ENCODE measurements at places on chromosomes 16 and 17.

GRCh38 chr16:66840883-66841282, 3.3 kb upstream of the CA7 start:
- DNase-seq = no peak

DNA sequence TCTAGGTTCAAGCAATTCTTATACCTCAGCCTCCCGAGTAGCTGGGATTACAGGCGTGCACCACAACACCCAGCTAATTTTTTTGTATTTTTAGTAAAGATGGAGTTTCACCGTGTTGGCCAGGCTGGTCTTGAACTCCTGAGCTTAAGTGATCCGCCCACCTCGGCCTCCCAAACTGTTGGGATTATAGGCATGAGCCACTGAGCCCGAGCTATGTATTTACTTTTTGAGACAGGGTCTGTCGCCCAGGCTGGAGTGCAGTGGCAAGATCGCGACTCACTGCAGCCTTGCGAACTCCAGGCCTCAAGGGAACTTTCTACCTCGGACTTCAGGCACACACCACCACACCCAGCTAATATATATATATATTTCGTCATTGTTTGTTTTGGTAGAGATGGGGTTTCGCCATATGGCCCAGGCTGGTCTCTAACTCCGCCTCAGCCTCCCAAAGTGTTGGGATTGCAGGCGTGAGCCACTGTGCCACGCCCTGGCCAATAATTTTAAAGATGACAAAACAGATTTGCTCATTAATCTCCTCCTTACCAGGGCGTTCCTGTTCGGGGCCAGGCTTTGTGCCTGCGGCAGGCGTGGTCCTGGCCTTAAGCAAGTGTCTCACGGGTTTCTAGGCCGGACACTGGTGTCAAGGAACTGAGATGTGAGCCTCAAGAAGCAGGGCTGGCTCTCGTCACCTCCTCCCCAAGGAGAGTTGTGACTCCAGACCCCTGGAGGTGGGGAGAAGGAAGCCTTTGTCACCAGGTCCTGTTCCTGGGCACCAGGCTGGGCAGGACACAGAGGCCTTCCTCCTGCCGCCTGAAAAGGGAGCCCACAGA, 4.3 kb upstream of the NPW start:
- no peak for DNase-seq

- no peak for DNase-seq
Observed at GRCh38 chr16:4179020-4179419, 62.8 kb upstream of the ADCY9 start.

GRCh38 chr16:73122604-73123391, 74.9 kb upstream of the ZFHX3 start:
- DNase-seq = no peak

- DNase-seq = no peak
Observed at GRCh38 chr16:80580109-80580832, 39.5 kb downstream of the DYNLRB2 start.

- DNase-seq = no peak
Observed at GRCh38 chr17:72361892-72362291, 241.1 kb downstream of the SOX9 start.

DNA sequence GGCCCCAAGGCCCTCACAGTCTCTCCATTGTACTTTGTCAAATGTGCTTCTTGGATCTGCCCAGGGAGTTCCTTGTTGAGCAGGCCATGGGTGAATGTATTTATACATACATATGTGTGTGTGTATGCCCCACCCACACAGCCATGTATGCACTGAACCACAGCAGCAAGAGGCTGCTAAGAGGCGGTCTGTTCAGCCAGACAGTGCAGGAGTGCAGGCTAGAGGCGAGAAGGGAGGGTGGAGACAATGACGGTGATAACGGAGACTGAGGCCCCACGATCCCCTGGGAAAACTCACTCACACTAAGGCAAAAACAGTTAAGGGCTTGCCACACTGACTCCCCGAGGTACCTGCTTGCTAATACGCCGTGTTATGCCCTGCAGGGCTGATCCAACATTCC, 151.0 kb upstream of the CDC42EP4 start:
- DNase-seq = peak; percentile 51

DNA sequence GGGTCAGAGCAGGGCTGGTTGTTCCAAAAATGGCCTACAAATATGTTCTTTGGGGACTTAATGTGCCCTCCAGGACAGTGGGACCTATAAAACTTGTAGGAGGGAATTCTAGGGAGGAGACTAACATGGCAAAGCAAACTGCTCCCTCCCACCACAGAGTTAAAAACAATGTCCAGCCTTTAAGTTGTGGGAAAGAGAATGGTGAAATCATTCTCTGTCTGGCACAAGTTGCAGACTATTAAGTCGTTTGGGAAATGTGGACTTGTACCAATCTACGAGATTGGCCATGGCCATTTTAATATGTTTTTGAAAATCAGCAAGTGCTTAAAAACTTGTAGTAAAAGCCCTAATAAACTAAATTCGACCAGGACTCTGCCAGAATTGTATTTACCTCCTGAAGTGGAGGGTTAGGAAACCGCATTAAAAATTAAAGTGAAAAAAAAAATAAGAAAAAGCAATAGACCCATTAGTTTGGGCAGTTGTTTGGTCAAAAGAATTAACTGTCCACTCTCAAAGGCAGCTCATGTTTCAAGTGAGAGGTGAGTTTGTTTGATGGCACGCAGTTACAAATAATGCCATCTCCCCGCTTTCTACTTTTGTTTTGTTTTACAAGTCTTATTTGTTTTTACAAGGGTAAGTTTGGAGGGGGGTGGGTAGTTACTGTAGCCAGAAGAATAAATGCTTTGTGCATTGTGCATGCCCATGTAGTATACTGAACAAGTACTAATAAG, 32.4 kb downstream of the ANKFN1 start:
- no peak for DNase-seq

DNA sequence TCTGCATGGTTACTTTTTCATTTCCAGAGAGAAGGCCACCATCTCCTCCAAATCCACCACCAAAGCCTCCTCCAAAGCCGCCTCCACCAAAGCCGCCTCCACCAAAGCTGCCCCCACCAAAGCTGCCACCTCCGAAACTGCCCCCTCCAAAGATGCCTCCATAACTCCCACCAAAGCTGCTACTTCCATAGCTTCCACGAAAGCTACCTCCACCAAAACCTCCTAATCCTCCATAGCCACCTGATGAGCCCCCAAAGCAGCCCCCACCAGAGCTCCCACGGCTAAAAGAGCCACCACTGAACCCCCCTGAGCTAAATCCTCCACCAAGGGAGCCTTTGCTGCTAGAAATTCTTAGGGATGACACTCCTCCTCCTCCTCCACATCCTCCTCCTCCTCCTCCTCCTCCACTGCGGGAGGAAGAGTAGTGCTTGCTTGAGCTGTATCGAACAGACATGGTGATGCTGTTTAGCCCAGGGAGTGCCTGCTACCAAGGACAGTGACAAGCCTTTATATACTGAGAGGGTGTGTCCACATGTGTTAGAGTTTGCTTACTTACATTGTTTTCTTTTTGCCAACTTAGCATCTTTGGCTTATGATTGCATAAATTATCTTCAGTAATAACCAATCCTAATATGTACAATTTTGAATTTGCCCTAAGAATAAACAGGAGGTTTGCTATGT, at the start of gene KRT10:
Gene KRT10, minus strand, starts transcription at position 483 of the 681 bp plus-strand sequence. Its CDS starts 29 bp downstream, at position 454.
- no peak for DNase-seq

DNA sequence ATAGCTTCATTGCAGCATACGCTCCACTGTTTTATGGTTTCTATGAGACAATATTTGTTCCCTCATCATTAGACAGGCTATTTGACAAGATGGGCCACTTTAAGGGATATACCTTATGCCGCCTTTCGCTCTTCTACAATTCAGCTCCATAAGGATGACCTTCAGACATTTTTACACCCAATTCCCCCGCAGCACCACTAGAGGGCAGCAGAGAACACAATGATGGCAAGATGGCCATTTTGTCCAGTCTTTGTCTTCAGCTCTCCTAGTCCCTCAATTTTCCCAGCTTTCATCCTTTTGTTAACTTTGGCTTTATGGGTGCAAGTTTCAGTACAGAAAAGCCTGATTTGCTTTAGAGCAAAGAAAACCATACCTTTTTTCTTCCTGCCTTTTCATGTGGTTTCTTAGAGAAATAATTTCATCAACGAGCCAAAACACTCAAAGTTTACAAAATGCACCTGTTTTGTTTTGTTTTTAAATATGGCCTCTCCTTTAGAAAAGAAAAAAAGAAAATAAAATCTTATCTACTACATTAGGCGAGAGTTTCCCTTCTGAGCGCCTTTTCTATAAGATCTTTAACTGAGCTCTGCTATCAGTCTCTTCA, 355.3 kb downstream of the TOX3 start:
- DNase-seq = peak; percentile 21

GRCh38 chr17:42174126-42174783, 6.7 kb downstream of the KCNH4 start:
- no peak for DNase-seq

DNA sequence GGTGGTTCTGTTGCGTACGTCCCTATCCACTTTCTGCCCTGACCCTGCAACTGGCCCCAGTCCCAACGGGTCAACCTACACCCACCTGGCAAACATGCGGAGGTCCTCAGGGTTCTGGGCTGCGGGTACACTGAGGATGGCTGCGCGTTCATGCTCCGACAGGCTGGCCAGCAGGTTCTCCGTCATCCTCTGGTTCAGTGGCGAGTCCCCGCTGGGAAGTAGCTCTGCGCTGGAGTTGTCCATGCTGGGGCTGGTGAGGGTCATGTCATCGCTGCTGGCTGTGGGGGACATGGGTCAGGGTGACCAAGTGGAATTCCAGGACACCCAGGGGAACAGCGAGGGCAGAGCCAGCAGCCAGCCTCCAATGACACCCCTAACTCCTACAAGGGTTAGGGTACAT, 10.6 kb downstream of the MPG start:
- DNase-seq = no peak

DNA sequence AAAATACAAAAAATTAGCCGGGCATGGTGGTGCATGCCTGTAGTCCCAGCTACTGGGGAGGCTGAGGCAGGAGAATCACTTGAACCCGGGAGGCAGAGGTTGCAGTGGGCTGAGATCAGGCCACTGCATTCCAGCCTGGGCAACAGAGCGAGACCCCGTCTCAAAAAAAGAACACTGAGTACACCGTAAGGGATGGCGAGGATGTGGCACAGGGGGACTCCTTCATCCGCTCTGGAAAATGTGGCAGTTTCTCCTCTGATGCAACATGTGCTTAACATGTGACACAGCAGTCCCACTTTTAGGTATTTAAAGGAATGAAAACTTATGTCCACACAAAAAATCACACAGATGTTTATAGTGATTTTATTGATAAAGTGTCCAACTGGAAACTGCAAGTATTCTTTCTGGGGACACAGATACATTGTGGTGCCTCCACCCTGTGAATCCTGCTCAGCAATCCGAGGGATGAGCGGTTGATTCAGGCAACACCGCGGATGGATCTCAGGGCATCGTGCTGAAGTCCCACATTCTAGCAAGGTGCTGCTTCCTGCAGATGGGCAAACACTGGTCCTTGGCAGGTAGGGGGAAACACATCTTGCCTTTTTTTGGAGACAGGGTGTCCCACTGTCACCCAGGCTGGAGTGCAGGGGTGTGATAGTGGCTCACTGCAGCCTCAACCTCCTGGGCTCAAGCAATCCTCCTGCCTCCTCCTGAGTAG, 3.5 kb upstream of the C16orf95 start:
- no peak for DNase-seq

DNA sequence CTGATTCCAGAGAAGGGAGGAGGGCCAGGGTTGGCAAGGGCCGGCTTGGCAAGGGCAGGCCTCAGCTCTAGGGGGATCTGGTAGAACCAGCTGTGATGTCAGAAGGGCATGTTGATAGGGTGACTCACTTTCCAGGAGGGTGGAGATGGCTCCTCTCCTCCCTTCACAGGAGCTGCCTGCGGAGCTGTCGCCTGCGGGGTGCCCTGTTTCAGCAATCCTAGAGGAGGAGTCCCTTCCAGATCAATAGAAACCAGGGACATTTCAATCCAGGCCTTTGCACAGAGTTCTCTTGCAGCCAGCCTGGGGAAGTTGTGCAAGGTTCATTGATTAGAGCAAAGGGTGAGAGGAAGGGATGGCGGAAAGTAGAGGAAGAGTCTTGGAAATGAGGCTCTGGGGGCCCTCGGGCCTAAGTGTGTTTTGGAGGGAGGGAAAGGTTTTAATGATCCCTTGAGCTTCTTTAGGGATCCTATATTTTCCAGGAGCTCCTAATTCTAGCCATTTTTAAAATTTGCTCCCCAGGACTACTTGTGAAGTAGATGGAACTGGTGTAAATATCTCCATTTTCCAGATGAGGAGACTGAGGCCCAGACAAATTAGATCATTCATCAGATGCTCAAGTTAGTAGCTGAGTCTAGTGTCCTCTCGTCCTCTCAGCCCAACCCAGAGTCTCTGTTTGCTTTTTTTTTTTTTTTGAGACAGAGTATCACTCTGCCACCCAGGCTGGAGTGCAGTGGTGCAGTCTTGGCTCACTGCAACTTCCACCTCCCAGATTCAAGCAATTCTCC, 24.8 kb upstream of the CSNK2A2 start:
- no peak for DNase-seq

DNA sequence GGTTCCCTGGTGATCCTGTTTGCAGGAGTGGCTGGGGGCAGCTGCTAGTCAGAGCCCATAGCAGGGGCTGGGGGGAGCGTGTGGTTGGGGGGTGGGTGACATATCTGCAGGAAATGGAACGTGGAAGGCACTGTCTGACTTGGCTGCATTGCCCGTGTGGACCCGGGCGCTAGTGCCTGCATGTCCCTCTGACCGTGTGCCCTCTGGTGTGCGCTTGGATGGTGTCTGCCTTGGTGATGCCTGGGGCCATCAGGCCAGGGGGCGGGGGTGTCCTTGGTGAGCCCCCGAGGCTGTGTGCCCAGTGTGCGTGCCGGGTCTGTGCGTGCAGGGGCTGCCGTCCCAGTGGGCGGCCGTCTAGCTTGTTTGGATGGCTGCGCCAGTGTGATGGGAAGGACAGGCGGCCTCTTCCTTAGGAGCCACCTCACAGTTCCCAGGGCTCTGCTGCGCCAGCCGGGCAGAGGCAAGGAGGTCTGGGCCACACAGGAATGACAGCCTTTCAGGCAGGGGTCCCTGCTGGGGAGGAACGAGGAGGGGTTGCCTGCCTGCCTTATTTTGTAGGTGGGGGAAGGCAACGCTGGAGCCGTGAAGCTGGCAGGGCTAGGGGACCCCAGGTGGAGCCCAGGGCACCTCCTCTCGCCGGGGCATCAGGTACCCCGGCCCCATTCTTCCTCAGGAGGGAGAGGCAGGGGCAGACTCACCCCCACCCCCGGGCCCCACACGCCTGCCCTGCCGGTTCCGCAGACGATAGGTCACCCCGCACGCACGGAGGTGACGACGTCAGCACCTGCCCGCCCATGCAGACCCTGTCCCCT, 693 bp downstream of the NDRG4 start:
- no peak for DNase-seq
